ENCODE measurements at places on chromosomes 12 and 14.

DNA sequence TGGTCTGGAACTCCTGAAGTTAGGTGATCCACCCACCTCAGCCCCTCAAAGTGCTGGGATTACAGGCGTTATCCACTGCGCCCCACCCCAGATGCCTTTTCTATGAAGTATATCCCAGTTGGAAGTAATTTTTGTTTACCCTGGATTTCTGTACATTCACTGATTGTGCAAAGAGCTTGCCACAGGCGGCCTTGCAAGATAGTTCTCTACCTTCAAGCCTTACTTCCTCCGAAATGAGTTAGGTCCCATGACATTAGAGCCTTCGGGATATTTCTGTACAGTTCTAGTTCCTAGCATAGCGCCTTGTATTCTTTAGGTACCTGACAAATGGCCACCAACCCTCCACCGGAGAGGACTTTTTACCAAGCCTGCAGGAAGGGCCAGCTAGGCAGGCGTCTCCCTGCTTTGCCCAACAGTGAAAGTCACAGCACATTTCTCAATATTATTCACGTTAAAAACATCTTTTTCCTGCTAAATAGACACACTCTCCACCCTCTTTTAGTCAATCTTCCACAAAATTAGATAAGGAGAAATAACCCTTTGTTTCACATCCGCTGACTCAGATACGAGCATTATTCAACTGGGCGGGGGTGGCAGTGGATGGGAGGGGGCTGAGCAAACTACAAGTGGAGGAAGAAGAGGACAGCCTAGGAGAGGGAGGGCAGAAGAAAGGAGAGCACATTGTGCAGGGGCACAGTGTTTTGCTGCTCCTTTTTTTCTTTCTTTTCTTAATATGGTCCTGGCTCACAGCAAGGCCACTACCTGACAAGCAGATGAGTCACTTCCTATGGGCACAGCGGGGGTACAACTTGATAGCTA lies 40.0 kb upstream of the CAPRIN2 start:
- peak; percentile 10 for DNase-seq

- DNase-seq: no peak
Measured at GRCh38 chr12:7376196-7376595, 67.8 kb downstream of the CD163L1 start.

GRCh38 chr14:88005978-88006851 lies 1.3 kb downstream of the GPR65 start:
- no peak for DNase-seq

- DNase-seq: no peak
Measured at GRCh38 chr14:100602621-100603230, 15.5 kb upstream of the BEGAIN start.

GRCh38 chr14:52951681-52952554 lies 1.1 kb upstream of the FERMT2 start:
- peak; percentile 86 for DNase-seq

DNA sequence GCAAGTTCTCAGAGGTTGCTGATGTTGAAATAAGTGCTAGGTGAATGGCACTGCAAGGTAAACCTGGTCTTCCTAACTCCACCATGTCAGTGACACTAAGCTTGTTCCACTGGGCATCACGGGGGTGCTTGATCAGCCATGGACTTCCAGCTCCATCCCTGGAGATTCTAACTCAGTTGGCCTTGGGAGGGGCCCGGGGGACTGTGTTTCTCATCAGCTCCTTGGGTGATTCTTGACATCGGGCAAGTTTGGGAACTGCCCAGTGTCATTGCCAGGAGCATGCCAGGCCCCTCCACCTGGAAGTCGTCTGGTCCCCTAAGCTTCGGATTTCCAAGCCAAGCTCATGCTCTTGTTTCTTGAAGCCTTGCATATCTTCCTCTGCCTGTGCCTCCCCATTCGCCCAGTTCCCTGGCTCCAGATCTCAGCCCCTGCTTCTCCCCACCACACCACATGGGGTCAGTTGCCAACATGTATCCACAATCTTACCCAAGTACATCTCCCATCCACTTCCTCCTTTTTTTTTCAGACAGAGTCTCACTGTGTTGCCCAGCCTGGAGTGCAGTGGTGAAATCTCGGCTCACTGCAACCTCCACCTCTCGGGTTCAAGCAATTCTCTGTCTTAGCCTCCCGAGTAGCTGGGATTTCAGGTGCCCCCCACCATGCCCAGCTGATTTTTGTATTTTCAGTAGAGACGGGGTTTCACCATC lies 30.7 kb upstream of the RFLNA start:
- DNase-seq: no peak

- peak; percentile 55 for DNase-seq
Measured at GRCh38 chr12:11716794-11717518, 67.5 kb downstream of the ETV6 start.

DNA sequence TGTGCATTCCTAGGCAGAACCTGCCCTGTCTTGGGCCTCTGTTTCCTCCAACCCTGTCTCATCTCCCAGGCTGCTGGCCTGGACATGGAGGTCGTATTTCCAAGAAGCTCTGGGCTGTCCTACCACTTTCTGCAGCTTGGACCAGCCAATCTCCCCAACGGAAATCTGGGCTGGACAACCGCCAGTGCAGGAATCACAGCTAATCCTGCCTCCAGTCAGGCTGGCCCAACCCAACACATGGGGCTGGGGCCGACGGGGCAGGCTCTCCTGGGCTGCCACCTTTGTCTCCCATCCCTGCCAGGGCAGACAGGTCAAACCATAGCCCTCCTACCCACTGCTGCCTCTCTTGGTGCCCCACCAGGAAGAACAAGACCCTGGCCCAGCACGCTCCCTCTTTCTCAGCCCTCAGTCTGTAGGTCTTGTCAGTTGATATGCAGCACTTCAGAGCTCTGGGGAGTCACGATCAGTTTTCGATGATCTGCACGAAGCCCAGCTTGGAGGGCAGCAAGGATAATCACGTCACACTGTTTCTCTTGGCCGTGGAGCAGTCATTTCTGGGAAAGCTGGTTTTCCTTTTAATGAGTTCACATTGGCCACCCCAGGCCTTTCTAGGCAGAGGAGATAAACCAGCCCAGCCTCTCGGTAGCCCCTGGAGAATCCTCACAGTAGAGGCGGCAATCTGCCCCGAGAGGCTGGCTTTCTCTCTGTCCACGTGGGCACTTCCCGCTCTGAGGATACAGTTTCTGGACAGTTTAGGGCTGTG lies 195.2 kb upstream of the PRMT8 start:
- DNase-seq: peak; percentile 89
